ENCODE measurements at places on chromosomes 2 and 18.
A peak's percentile ranks its signal among the peaks of the same experiment; 100 is the strongest.

GRCh38 chr2:236359426-236360045 is 95.3 kb upstream of the ASB18 start:
- no peak for DNase-seq
- H3K4me3 ChIP-seq: no peak overlapping the region
- no peaks in the 10 kb centered on the region for H3K4me1 ChIP-seq

DNA sequence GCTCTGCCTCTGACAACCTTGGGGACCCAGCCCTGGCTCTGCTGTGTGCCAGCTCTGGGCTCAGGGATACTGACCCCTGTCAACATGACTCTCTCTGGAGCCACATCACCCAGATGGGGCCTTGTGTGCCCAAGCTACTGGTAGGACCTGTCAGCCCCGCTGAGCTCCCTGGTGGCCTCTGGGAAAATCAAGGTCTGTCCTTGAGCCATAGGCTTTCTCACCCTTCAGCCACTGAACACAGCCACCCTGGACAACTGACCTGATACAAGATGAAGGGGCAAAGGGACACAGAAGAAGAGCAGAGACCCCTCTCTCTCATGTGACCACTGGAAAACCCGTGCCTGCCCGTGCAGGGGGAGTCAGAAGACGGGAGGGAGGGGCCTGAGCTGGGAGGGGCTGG is 7.8 kb downstream of the CCDC74A start:
- H3K27ac ChIP-seq: no peak overlapping the region
- peaks cover 5% of the 10 kb centered on the region for H3K4me1 ChIP-seq
- H3K36me3 ChIP-seq: no peaks in the 10 kb centered on the region
- no peak for DNase-seq
- H3K27me3 ChIP-seq: no peaks in the 10 kb centered on the region

GRCh38 chr2:148920559-148920958 is 45.5 kb downstream of the KIF5C start:
- H3K4me3 ChIP-seq: no peak overlapping the region
- H3K27me3 ChIP-seq: no peaks in the 10 kb centered on the region
- H3K27ac ChIP-seq: no peak overlapping the region
- DNase-seq: no peak
- H3K36me3 ChIP-seq: no peaks in the 10 kb centered on the region

DNA sequence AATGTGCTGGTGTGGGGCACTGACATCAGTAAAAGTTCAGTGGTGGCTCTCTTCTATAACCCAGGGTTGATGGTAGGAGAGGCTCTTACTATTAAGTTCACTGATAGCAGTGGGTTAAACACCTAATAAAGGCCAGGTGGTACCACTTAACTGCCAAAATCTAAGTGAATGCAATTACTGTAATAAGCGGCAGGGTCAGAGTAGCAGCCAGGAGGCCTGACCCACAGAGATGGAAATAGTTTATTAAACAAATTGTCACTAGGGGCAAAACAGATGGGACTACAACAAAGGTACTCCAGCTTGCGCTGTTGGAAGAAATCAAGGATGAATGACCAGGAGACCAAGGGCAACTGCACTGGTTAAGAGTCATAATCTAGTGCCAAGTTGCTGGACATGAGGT is 26.6 kb downstream of the ZSWIM2 start:
- no peaks in the 10 kb centered on the region for H3K4me1 ChIP-seq
- no peaks in the 10 kb centered on the region for H3K27me3 ChIP-seq
- H3K36me3 ChIP-seq: no peaks in the 10 kb centered on the region
- no peak overlapping the region for H3K4me3 ChIP-seq

GRCh38 chr2:72629062-72629461 is 196.8 kb downstream of the EXOC6B start:
- no peak for DNase-seq
- H3K27ac ChIP-seq: no peak overlapping the region
- H3K36me3 ChIP-seq: no peaks in the 10 kb centered on the region
- H3K4me1 ChIP-seq: no peaks in the 10 kb centered on the region

GRCh38 chr2:215002500-215002899 is 135.9 kb downstream of the ABCA12 start:
- DNase-seq: no peak
- H3K36me3 ChIP-seq: no peaks in the 10 kb centered on the region
- H3K4me3 ChIP-seq: no peak overlapping the region
- no peaks in the 10 kb centered on the region for H3K4me1 ChIP-seq

DNA sequence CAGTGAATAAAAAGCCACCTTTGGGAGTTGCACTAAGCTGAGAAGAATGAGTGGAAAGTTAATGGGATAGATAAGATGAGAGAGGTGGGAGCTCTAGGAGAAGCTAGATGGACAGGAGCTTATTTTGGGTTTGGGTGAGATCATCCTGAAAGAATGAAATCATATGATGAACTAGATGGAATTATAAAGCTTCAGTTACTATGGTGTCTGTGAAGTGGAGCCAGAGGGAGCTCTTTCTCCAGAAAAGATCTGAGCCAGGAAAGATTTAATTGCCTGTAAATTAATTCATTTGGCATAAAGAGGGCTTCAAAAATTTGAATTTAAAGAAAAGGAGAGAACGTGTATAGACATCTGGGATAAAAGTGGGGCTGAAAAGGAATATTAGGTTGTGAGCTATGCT is 10.3 kb downstream of the DNAH6 start:
- no peak overlapping the region for H3K4me3 ChIP-seq
- no peak overlapping the region for H3K27ac ChIP-seq
- DNase-seq: no peak
- no peaks in the 10 kb centered on the region for H3K36me3 ChIP-seq

DNA sequence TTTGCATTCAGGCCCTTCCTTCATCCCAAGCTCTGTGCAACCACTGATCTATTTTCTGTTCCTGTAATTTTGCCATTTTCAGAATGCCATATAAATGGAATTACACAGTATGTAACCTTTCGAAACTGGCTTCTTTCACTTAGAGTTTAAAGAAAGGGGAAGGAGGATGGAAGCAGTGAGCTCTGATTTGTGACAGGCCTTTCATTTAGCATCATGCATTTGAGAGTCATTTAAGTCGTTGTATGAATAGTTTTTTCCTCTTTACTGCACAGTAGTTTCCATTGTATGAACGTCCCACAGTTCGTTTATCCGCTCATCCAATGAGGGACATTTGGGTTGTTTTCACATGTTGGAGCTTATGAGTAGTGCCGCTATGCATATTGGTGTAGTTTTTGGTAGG is 67.0 kb downstream of the LBH start:
- no peak overlapping the region for H3K27ac ChIP-seq
- H3K27me3 ChIP-seq: no peaks in the 10 kb centered on the region
- H3K4me3 ChIP-seq: no peak overlapping the region
- no peaks in the 10 kb centered on the region for H3K36me3 ChIP-seq

DNA sequence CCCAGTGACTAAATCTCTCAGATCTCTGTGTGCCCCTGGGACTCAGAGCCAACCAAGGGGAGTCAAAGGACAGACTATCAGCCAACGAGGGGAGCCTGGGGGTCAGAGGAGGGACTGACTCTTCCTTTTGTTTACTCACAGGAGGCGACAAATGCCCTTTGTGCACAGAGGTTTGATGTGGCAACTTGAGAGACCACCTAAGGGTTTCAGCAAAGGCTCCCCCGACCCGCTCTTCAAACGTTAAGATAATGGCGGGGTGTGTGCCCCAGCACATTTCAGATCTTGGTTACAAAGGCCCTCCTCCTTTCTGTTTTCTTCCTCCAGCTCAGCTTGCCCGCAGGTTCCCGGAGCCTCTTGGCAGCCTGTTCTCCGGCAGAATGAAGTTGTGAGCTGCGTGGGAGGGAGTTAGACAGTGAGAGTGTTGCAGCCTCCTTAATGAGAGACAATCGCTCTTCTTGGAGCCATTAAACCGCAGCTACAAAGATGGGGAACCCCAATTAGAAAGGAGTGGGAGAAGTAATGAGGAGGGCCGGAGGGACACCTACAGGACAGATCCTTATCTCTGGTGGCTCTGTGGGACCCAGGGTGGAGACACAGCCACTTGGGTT is 76.2 kb downstream of the KIAA2012 start:
- no peaks in the 10 kb centered on the region for H3K36me3 ChIP-seq
- no peaks in the 10 kb centered on the region for H3K4me1 ChIP-seq
- H3K27me3 ChIP-seq: no peaks in the 10 kb centered on the region

GRCh38 chr2:160271171-160272086 is 71.4 kb upstream of the ITGB6 start:
- peak overlapping the region; percentile 91 for H3K27ac ChIP-seq
- peak overlapping the region; percentile 56 for H3K4me3 ChIP-seq
- H3K36me3 ChIP-seq: peaks cover 48% of the 10 kb centered on the region

DNA sequence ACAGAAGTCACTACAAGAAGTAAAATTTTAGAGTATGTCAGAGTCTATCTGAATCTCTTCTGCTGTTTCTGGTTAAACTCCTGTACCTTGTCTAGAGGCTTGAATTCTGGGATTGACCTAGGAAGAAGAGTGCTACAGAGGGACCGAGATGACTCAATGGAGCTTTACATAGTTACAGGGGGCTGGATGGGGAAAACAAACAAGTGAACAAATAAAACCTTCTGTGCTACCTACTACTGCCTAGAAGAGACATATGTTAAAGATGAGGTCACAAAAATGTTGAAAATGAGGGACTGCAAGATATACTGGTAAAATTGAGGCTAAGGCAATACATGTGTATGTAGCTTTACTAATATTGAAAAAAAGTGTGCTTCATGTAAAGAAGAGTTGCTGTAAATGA is 265.4 kb upstream of the TFPI start:
- no peaks in the 10 kb centered on the region for H3K27me3 ChIP-seq
- no peak for DNase-seq
- no peak overlapping the region for H3K4me3 ChIP-seq
- H3K4me1 ChIP-seq: no peaks in the 10 kb centered on the region
- no peaks in the 10 kb centered on the region for H3K36me3 ChIP-seq

DNA sequence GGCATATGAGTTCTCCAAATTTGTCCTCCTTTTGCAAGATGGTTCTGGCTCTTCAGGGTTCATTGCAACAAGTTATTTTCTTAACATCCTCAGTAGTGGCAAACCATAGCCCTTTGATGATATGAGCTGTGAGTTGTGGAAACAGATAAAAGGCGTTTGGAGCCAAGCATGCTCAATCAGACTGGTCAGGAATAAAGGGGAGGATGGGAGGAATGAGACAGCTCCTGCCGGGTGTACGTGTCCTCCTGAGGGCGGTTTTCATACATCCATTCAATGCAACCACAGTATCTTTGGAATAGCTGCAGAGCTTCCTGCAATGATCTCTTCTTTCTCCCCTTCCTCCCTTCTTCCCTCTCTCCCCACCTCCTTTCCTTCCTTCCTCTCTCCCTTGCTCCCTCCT is 245.8 kb downstream of the GLI2 start:
- DNase-seq: no peak
- no peak overlapping the region for H3K4me3 ChIP-seq
- no peak overlapping the region for H3K27ac ChIP-seq
- no peaks in the 10 kb centered on the region for H3K27me3 ChIP-seq
- H3K36me3 ChIP-seq: no peaks in the 10 kb centered on the region

DNA sequence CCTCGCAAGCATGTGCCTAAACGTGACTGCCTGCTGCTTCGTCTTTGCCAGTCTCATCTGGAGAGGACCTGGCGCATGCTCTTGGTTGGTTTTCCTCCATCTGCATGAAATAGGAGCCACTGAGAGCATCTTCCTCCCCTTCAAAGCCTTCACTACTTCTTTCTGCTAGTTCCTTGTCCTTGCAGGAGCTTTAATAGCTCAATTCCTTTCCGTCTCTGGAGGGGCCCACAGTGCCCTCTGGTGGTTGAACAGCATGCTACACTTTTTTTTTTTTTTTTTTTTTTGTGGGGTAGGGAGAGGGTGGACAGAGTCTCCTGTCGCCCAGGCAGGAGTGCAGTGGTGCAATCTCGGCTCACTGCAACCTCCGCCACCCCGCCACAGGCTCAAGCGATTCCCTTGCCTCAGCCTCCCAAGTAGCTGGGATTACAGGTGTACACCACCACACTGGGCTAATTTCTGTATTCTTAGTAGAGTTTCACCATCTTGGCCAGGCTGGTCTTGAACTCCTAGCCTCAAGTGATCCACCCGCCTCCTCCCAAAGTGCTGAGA is 59.6 kb downstream of the SP110 start:
- H3K27me3 ChIP-seq: no peaks in the 10 kb centered on the region
- DNase-seq: no peak
- no peak overlapping the region for H3K27ac ChIP-seq
- H3K36me3 ChIP-seq: no peaks in the 10 kb centered on the region
- H3K4me3 ChIP-seq: no peak overlapping the region

- H3K27me3 ChIP-seq: no peaks in the 10 kb centered on the region
- H3K27ac ChIP-seq: peak overlapping the region; percentile 14
- H3K4me1 ChIP-seq: no peaks in the 10 kb centered on the region
Measured at GRCh38 chr2:170501421-170502043, 213.6 kb upstream of the SP5 start.

GRCh38 chr2:102159295-102159694 is 16.7 kb downstream of the IL1R1 start:
- no peak for DNase-seq
- H3K27ac ChIP-seq: peak overlapping the region; percentile 90
- no peak overlapping the region for H3K4me3 ChIP-seq
- H3K27me3 ChIP-seq: no peaks in the 10 kb centered on the region
- no peaks in the 10 kb centered on the region for H3K36me3 ChIP-seq

- no peaks in the 10 kb centered on the region for H3K36me3 ChIP-seq
- H3K27ac ChIP-seq: no peak overlapping the region
- no peak for DNase-seq
- H3K27me3 ChIP-seq: no peaks in the 10 kb centered on the region
- no peaks in the 10 kb centered on the region for H3K4me1 ChIP-seq
Measured at GRCh38 chr2:101416609-101417008, 29.3 kb upstream of the CREG2 start.

- peaks cover 8% of the 10 kb centered on the region for H3K4me1 ChIP-seq
- H3K27me3 ChIP-seq: no peaks in the 10 kb centered on the region
- no peak for DNase-seq
Measured at GRCh38 chr2:215728504-215729065, 284.8 kb downstream of the MREG start.

GRCh38 chr2:190856985-190857384 is 23.6 kb upstream of the GLS start:
- no peaks in the 10 kb centered on the region for H3K27me3 ChIP-seq
- no peak overlapping the region for H3K4me3 ChIP-seq
- no peaks in the 10 kb centered on the region for H3K36me3 ChIP-seq
- no peaks in the 10 kb centered on the region for H3K4me1 ChIP-seq
- no peak overlapping the region for H3K27ac ChIP-seq

GRCh38 chr2:84805250-84805958 is 75.5 kb downstream of the TRABD2A start:
- no peaks in the 10 kb centered on the region for H3K36me3 ChIP-seq
- H3K4me1 ChIP-seq: no peaks in the 10 kb centered on the region
- H3K27ac ChIP-seq: no peak overlapping the region
- no peaks in the 10 kb centered on the region for H3K27me3 ChIP-seq
- DNase-seq: no peak
